Activated CD8-positive, alpha-beta memory T cell treated with anti-CD3 and anti-CD28 coated beads, Interleukin-2, amount 50 U/mL, for 4 hours (primary cell): ENCODE measurements at places on chromosomes 2 and 18.

DNA sequence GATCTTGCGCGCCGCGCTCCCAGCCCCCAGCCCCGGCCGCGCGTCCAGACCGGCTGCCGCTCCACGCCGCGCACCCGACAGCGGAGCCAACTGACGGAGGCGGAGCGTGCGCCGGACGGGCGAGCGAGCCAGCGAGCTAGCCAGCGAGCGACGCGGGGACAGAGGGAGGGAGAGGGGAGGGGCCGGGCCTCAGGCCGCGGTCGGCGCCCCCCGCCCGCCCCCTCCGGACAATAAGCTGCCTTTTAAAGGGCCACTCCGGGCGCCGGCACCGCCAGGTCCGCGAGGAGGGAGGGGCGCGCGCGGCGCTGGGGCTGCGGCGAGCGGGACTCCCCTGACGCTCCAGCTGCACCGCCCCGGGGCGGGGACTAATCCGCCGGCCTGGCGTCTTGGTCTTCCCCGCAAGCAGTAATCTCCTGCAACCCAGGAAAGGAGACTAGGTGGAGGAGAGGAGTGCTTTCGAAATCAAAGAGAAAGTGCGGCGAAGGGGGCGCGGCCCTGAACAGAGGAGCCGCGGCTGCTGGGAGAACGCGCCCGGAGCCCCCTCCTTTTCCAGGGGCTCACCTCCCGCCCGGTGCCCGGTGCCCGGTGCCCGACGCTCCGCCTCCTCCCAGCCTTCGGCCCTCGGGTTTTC lies at the start of gene BIN1:
Gene BIN1, minus strand, starts transcription at position 164 of the 631 bp plus-strand sequence. CDS start 211 bp downstream, outside the sequence.
- DNase-seq = peak; percentile 71

DNA sequence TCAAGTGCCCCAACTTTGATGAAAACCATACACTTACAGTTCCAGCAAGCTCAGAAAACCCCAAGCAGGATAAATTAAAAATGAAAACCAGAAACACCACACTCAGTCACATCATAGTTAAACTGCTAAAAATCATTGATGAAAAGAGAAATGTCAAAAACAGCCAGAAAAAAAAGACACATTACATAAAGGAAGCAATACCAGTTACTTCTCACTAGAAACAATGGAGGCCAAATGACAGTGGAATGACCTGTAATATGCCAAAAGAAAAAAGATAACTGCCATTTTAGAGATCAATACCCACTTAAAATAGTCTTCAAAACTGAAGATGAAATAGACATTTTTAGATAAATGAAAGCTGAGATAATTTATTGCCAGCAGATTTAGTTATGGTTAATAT lies 66.0 kb downstream of the MAP3K20 start:
- DNase-seq = no peak

- no peak for DNase-seq
Observed at GRCh38 chr2:27219091-27219490, 1.9 kb downstream of the CAD start.

- DNase-seq = no peak
Observed at GRCh38 chr18:50460716-50461115, 85.9 kb downstream of the SKA1 start.

DNA sequence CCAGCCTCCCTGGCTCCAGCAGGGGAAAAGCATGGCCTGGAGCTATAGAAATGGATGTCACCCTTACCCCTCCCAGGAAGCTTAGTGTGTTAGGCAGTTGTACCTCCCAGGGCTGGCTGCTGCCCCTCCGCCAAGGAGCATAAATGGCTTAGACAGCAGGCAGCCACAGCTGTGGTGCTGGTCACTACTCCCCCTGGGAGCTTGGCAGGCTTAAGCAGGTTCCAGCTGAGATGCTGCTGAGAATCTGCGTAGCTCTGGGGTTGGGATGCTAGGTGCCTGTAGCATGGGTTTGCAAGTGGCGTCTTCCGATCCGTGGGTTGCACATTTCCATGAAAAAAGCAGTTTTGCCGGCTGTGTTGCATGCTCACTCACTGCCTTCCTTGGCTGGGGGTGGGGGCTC lies 369.7 kb downstream of the CTNNA2 start:
- no peak for DNase-seq

- no peak for DNase-seq
Observed at GRCh38 chr18:66647671-66648070, 43.8 kb upstream of the CDH19 start.

- DNase-seq = no peak
Observed at GRCh38 chr18:22557168-22557941, 139.6 kb upstream of the CTAGE1 start.

- no peak for DNase-seq
Observed at GRCh38 chr2:9693646-9694045, 62.8 kb upstream of the YWHAQ start.

- DNase-seq = no peak
Observed at GRCh38 chr2:179338681-179339080, 74.0 kb upstream of the SESTD1 start.

DNA sequence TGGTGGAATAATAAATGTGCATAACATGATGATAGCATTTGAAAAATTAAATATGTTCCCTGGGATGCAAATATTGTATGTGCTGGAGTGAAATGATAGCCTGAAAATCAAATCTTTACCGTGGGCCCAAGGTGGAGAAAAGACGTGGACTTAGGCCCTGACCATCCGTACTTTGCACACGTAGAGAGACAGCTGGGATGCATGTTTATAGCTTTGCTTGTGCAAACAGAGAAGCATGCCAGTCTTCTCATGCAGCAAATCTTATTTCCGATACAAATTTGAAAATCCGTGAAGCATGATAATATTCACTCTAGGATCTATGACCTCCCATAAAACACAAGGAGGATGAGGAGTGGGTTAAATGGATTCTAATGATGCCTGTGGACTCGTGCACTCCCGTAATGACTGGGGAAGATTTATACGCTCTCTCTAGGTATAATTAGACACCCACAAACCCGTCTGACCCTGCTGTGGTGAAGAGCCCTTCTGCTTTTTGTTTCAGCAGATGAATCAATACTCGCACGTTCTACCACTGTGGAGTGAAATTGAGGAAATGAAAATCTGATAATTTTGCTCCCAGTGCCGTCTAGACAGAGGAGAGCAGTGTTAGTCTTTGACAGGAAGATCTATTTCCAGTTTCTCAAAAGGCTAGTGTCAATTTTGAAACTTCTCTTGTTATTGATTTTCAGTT lies 810.3 kb upstream of the SALL3 start:
- no peak for DNase-seq

DNA sequence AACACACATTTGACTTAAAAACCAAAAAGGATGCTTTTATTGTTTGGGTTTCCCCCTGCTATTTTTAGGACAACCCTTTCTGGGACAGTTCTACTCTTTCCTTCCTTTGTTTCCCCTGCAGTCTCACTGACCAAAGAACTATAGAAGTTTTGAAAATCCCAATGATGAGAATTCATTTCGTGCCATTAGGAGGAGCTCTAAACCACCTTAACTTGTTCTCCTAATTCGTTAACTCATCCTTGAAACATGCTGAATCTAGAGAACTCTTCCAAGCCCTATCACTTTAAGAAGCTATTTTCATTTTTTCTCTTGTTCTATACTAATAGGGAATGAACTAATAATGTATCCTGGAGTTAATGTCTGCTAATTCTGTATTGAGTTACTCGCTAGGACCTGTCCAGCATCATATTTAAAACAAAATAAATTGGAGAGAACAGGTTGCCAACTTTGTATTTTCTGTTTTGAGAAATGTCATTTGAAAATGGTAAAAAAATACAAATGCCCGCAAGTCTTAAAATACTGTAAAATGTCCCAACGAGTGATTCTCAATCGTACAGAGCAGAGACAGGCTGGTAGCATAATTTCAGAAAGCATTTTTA lies 62.9 kb downstream of the AFTPH start:
- DNase-seq = no peak

DNA sequence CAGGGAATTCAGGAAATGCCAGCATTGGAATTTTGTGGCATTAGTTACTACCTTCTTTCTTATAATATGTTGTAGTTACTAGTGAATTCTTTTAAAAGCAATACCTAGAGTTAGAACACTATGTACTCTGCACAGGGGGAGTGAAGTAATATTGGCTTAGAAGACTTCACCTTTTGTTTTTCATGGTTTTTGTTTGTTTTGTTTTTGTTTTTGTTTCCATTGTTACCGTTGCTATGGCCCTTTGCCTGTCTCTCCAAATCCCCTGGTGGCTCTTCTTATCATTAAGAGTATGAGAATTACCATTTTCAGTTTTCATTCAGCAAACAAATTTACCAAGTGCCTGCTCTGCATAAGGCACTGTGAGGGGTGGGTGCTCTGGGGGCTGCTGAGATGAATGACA lies 160.1 kb downstream of the HAUS1 start:
- no peak for DNase-seq

- DNase-seq = no peak
Observed at GRCh38 chr2:1438972-1439371, 25.7 kb downstream of the TPO start.

GRCh38 chr2:158990397-158991214 lies 22.2 kb downstream of the TANC1 start:
- DNase-seq = no peak

GRCh38 chr2:190763901-190764514 lies 115.1 kb downstream of the NAB1 start:
- peak; percentile 50 for DNase-seq

- DNase-seq = no peak
Observed at GRCh38 chr2:228927028-228928010, 343.8 kb downstream of the PID1 start.

DNA sequence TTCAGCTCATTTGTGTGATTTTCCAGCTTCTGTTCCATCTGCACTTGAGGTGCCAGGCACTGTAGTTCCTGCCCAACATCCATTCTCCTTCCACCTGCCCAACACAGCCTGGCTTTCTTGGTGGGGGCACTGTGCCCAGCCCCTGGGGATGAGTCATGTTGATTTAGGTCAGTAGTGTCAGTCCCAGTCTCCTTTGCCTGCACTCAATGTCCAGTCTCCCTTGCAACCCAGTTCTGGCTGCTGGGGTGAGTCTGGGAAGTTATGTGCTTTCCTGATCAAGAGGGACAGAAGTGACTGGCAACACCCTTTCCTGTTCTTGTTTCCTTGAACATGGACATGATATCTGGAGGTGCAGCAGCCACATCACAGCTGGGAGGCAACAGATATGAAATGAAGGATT lies 1.5 kb upstream of the ASB18 start:
- no peak for DNase-seq

DNA sequence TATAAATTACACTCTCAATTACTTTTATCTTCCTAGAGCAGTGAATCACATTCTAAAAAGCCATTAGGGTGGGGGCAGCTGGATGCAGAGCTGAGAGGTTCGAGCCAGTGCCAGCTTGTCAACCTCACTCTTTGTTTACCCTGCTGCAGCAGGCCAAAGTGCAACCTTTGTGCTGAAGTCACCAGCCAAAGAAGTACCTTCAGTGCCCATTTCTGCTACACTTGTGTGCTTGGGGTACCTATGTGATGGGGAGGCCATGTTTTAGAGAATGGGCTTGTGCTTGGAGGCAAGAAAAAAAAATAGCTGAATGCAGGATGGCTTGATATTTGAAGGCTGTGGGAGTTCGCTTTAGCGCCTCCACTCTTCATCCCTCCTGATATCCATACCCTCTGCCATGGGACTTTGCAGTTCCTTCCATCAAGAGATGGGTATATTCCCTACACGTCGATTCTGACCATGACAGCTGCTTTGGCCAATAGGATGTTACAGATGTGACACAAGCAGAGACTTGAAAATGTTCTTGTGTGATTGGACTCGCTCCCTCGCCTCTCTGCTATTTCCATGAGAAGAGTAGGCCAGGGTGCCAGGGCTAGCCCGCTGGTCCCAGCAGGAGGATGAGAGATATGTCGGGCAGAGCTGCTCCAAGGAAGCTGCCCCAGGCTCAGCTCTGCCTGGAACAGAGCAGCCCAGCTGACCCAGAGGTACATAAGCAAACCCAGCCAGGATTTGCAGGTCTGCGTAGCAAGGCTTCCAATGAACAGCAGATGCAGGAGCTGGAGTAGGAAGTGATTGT lies 12.7 kb upstream of the FZD5 start:
- no peak for DNase-seq

DNA sequence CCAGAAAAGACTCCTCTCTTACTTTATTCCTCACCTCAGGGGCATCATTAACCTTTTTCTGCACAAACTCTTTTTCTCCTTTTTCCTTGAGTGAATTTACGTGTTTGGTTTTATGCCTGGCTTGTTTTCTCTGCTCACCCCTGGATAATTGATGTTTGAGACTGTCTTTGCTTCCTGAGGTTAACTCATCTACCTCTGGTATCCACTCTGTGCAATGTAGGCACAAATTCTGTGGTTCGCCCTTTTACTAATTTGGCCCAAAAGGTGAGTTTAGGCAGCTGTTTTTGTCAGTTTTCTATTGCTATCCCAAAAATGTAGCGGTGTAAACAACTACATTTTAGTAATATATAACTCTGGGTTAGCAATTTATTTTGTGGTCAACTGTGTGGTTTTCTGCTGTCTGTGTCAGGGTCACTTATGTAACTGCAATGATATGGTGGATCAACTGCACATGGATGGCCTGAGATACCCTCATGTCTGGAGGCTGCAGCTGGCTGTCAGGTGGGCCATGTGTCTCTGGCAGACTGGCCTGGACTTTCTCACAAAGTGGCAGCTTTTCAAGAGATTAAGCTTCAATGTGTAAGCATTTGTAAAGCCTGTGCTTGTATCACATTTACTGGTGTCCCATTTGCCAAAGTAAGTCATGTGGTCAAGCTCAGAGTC lies 329.7 kb downstream of the FSIP2 start:
- no peak for DNase-seq

DNA sequence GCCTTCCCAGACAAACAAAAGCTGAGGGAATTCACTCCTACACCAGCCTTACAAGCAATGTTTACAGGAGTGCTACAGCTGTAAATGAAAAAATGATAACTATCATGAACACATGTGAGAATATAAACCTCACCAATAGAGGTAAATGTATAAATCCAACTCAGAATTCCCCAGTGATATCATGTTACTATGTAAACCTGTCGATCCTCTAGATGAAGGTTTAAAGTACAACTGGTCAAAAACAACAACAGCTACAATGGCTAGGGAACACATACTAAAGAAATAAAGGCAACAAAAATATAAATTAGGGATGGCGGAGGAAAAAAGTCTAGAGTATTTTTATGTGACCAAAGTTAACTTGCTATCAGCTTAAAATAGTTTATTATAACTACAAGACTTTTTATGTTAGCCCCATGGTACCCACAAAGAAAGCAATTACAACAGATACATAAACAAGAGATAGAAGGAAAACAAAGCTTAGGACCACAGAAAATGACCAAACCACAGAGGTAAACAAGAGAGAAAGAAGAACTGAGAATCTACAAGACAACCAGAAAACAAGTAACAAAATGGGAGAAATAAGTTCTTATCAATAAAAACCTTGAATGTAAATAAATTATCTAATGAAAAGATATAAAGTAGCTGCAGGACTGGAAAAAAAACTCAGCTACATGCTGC lies 8.3 kb downstream of the CERKL start:
- DNase-seq = no peak

DNA sequence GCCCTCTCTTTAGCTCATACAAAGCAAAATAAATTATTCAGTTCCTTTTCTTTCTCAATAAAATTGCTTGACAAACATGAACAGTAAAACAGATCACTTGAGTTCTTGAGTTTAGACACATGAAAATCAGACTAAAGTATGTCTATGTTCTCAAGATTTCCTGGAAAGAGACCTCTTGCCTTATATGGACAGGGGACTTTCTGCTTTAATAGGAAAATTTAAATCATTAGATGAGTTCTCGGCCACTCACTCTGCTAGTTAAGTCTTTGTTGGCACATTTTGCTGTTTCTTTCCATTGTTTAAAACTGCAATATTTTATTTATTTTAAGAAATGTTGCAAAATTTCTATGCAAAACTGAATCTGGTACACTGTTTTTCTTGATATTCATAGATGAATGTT lies 207.8 kb downstream of the RND3 start:
- no peak for DNase-seq
